Heart left ventricle (tissue), 16 donors: ENCODE measurements at places on chromosomes 3 and 15. TPM values are rescaled to one million over a fixed set of nuclear protein-coding genes. Genes with fewer than 3 reads are reported as not detected.
A peak's percentile ranks its signal among the peaks of the same experiment; 100 is the strongest.

Gene LMAN1L
- 0.62 TPM for total RNA-seq

Gene GCNT3
- 0.16 TPM for total RNA-seq

Gene FRMD4B
- total RNA-seq: 7.2 TPM

Gene MAP1A
- 37.8 TPM for total RNA-seq

- H3K27me3 ChIP-seq: no peaks in the 10 kb centered on the region
- H3K27ac ChIP-seq: no peak overlapping the region
- no peak overlapping the region for H3K4me3 ChIP-seq
- peaks cover 7% of the 10 kb centered on the region for H3K4me1 ChIP-seq
- DNase-seq: no peak
Measured at GRCh38 chr3:177494216-177494615, 296.9 kb upstream of the TBL1XR1 start.

- H3K27me3 ChIP-seq: no peaks in the 10 kb centered on the region
- no peak for DNase-seq
- no peak overlapping the region for H3K4me3 ChIP-seq
- peaks cover 11% of the 10 kb centered on the region for H3K4me1 ChIP-seq
Measured at GRCh38 chr3:185215873-185216606, 37.8 kb downstream of the EHHADH start.

DNA sequence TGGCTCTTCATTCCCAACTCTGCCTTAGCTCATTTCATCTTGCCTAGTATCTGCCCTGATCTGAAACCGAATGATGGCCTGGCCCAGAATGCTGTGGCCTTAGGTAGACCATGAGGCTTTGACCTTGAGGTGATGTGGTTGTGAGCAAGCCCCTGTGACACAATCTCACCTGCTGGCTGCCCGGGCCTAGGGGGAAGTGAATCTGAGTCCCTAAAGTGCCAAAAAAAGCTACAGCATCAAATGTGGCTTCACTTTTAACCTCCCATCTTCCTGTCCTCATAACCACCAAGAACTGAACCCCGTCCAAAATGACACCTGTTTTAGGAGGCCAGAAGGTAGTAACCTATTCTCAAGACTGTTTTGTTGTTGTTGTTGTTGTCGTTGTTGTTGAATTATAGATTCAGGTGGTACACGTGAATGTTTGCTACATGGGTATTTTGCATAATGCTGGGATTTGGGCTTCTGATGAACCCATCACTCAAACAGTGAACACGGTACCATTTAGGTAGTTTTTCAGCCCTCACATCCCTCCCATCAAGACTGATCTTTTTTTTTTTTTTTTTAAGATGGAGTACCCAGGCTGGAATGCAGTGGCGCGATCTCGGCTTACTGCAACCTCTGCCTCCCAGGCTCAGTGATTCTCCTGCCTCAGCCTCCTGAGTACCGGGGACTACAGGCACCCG, 54.6 kb downstream of the MCCC1 start:
- no peak overlapping the region for H3K4me3 ChIP-seq
- no peak for DNase-seq
- H3K27me3 ChIP-seq: no peaks in the 10 kb centered on the region
- no peaks in the 10 kb centered on the region for H3K4me1 ChIP-seq
- H3K27ac ChIP-seq: no peak overlapping the region

GRCh38 chr3:171356251-171356650, 104.0 kb downstream of the TNIK start:
- H3K27ac ChIP-seq: no peak overlapping the region
- H3K27me3 ChIP-seq: no peaks in the 10 kb centered on the region
- H3K4me3 ChIP-seq: no peak overlapping the region

DNA sequence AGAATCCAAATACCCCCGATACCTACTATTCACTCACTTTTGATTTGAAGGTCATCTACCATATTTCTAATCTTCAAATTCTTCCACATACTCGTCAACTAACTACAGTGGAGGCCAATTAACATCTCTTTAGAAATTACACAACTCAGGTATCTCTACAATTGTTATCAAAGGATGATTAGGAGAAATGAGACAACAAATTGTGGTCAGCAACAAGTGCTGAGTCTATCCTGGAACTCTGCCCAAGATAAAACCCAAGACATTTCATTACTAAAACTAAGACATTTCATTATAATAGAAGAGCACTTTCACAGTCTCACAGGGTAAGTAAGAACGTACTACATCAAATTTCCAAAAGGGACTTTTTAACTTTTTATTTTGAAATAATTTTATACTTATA, 100.0 kb downstream of the TBC1D5 start:
- no peak for DNase-seq
- peaks cover 20% of the 10 kb centered on the region for H3K4me1 ChIP-seq
- no peak overlapping the region for H3K27ac ChIP-seq
- no peaks in the 10 kb centered on the region for H3K36me3 ChIP-seq

DNA sequence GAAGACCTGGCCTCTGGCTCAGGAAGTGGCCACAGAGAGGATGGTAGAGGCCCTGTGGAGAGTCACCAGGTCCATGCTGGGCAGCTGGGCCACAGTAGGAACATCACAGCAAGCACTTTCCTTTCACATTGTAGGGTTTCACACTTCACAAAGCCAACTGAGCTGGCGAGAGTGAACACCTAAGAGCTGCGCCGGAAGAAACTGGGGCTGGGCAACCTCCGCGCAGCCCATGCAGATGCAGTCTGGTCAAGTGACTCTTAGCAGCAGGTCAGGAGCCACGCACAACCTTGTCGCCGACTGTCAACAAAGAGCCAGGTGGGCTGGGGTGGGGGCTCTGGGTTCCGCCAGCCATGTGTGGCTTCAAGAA, 15.3 kb upstream of the SHISA5 start:
- no peak overlapping the region for H3K4me3 ChIP-seq
- no peak for DNase-seq
- H3K27ac ChIP-seq: no peak overlapping the region
- H3K4me1 ChIP-seq: no peaks in the 10 kb centered on the region
- H3K27me3 ChIP-seq: no peaks in the 10 kb centered on the region

GRCh38 chr3:184067573-184068055, 14.8 kb downstream of the HTR3C start:
- H3K4me3 ChIP-seq: no peak overlapping the region
- H3K27ac ChIP-seq: no peak overlapping the region
- H3K4me1 ChIP-seq: no peaks in the 10 kb centered on the region

- no peaks in the 10 kb centered on the region for H3K4me1 ChIP-seq
- H3K4me3 ChIP-seq: no peak overlapping the region
Measured at GRCh38 chr3:24272408-24272807, 222.2 kb downstream of the THRB start.

DNA sequence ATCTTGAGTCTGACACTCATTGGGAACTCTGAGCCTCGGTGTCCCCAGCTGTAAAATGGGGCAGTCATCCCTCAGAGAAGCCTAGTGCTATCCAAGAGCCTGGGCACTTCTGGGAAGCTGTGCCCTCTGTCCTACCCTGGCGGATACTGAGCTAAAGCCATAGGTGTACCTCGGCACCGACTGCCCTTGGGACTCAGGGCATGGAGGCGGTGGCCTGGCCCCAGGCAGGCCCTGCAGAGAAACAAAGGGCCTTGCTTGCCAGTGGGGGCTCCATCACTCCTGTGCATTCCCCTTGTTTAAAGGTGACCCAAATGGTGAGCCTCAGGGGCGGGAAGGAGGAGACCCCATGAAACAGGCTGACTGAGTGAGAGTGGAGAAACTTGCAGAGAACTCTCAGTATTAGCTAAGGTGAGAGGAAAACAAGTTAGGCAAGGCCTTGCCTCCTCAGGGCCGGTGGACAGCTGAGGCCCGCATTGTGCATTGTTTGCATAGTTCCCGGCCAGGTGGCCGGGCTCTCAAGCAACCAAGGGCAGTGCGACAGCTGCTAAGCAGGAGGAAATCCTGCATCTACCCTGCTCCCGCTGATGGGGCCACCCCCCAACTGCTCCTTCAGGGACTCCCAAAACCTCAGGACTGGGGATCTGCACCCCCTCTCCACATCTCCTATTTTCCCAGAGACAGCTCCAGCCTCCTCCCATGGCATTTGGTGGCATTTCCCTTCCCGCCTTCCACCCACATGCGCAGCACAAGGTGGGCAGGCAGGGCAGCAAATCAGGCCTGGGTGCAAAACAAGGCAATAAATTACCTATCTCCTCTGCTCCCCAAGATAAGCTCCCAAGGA, 4.3 kb downstream of the PFKFB4 start:
- no peaks in the 10 kb centered on the region for H3K36me3 ChIP-seq
- H3K27ac ChIP-seq: no peak overlapping the region
- H3K4me3 ChIP-seq: no peak overlapping the region
- no peak for DNase-seq

GRCh38 chr3:69409831-69410230, 23.9 kb upstream of the FRMD4B start:
- peak overlapping the region; percentile 42 for H3K4me3 ChIP-seq
- H3K36me3 ChIP-seq: no peaks in the 10 kb centered on the region
- H3K4me1 ChIP-seq: peaks cover 29% of the 10 kb centered on the region
- no peak for DNase-seq
- no peaks in the 10 kb centered on the region for H3K27me3 ChIP-seq
